Cerebellum (tissue), 4 donors: ENCODE measurements at places on chromosomes 1 and 21. TPM values are rescaled to one million over a fixed set of nuclear protein-coding genes. Genes with fewer than 3 reads are reported as not detected.

The ICOSLG gene
- total RNA-seq: 0.91 TPM

The C1orf87 gene
- not detected for total RNA-seq

The HES2 gene
- 0.18 TPM for total RNA-seq

The WNT9A gene
- total RNA-seq: 1.9 TPM

The COL6A1 gene
- 88.8 TPM for total RNA-seq

The FAM167B gene
- 0.54 TPM for total RNA-seq

The RNF115 gene
- total RNA-seq: 31.2 TPM

The OR2T35 gene
- total RNA-seq: not detected

The ACTA1 gene
- 2.1 TPM for total RNA-seq

The ANXA9 gene
- total RNA-seq: 0.18 TPM

The CD101 gene
- 1.6 TPM for total RNA-seq

The TFF3 gene
- not detected for total RNA-seq

The ZNF695 gene
- total RNA-seq: 11.9 TPM

The FCRL4 gene
- total RNA-seq: not detected

The MPL gene
- not detected for total RNA-seq

The LCE1D gene
- not detected for total RNA-seq

The HSPA6 gene
- 0.27 TPM for total RNA-seq

The BARHL2 gene
- total RNA-seq: 1.5 TPM

The JUN gene
- total RNA-seq: 51.2 TPM

The TRIM17 gene
- 4.0 TPM for total RNA-seq

The GNG12 gene
- 27.4 TPM for total RNA-seq

The CFHR3 gene
- not detected for total RNA-seq

The AMY1B gene
- total RNA-seq: not detected

The ZNF697 gene
- 28.3 TPM for total RNA-seq

The KRTAP19-3 gene
- total RNA-seq: not detected

The TMEM82 gene
- not detected for total RNA-seq

The F3 gene
- total RNA-seq: 9.6 TPM

The SHISA4 gene
- 22.0 TPM for total RNA-seq

The C1QC gene
- total RNA-seq: 8.4 TPM

The FAM78B gene
- total RNA-seq: 11.6 TPM

The DNALI1 gene
- 12.8 TPM for total RNA-seq

The FAM151A gene
- total RNA-seq: not detected

The GPATCH4 gene
- 10.1 TPM for total RNA-seq

The LAPTM5 gene
- total RNA-seq: 7.8 TPM

The CEPT1 gene
- total RNA-seq: 54.1 TPM

The IFI44 gene
- 19.4 TPM for total RNA-seq

The B3GALT5 gene
- 3.2 TPM for total RNA-seq

The GPR157 gene
- 0.45 TPM for total RNA-seq

The HLX gene
- total RNA-seq: 1.00 TPM

The FCRLA gene
- total RNA-seq: not detected

The ANKRD35 gene
- 0.73 TPM for total RNA-seq

The TNFSF18 gene
- total RNA-seq: 1.7 TPM

The SPATA46 gene
- total RNA-seq: not detected

The DMBX1 gene
- 0.82 TPM for total RNA-seq

The HES4 gene
- 14.9 TPM for total RNA-seq

The B4GALT2 gene
- 59.3 TPM for total RNA-seq

The OTUD7B gene
- total RNA-seq: 11.0 TPM

The NR5A2 gene
- total RNA-seq: 1.2 TPM

The VWA5B1 gene
- 2.2 TPM for total RNA-seq

The COQ8A gene
- 19.6 TPM for total RNA-seq

The CGN gene
- total RNA-seq: 4.6 TPM

The OR2AK2 gene
- 3.0 TPM for total RNA-seq

The ZNF648 gene
- total RNA-seq: 0.82 TPM

The FOXD2 gene
- total RNA-seq: 0.18 TPM

The LRRC3 gene
- 6.4 TPM for total RNA-seq

The TNFAIP8L2 gene
- 1.6 TPM for total RNA-seq

The PLA2G2F gene
- not detected for total RNA-seq

The PRELP gene
- total RNA-seq: 0.27 TPM

The HPCA gene
- 25.2 TPM for total RNA-seq

The TENT5C gene
- total RNA-seq: 6.2 TPM
